ENCODE measurements at places on chromosomes 12 and 14. TPM values are rescaled to one million over a fixed set of nuclear protein-coding genes. Genes with fewer than 3 reads are reported as not detected.

DNA sequence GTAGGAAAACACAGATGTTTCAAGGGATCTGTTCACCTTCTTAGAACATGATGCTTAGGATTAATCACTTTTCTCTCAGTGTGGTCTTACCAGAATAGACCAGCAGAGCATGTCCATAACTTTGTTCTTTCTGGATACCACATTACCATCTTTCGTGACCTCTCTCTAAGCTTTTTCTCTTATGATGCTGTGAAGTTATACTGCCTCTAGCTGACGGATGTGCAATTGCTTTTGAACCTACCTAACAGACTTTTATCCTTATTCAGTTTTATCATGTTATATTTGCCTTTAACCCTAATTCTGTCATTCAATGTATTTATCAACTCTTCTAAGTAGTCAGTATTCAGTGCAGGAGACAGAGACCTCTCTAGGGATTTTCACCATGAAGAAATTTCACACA lies 246.7 kb downstream of the DACT1 start:
- DNase-seq: peak; percentile 8

DNA sequence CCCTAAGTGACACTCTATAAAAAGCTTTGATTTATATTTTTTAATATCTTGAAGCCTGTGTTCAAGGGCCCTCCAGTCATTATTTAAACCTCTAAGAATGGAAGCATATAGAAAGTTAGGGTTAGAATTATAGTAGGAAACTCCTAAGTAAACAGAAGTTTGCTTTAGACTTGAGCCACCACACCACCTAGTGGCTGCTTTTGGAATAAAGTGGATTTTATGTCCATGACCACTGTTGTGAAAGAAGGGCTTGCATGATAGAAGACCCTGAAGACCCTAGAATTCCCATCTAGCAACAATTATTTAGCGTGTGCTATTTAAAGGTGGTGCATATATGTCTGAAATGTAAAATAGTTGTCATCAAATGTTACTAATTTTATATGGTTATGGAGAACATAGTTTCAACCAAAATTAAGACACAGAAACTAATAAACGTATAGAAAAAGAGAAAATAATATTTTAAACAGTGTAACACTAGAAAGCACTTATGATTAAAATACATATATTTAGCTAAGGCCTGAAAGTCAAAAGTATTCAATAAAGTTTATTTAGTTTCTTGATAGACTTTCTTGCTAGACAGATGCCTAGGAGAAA lies 21.3 kb downstream of the LRRIQ1 start:
- DNase-seq: peak; percentile 17

DNA sequence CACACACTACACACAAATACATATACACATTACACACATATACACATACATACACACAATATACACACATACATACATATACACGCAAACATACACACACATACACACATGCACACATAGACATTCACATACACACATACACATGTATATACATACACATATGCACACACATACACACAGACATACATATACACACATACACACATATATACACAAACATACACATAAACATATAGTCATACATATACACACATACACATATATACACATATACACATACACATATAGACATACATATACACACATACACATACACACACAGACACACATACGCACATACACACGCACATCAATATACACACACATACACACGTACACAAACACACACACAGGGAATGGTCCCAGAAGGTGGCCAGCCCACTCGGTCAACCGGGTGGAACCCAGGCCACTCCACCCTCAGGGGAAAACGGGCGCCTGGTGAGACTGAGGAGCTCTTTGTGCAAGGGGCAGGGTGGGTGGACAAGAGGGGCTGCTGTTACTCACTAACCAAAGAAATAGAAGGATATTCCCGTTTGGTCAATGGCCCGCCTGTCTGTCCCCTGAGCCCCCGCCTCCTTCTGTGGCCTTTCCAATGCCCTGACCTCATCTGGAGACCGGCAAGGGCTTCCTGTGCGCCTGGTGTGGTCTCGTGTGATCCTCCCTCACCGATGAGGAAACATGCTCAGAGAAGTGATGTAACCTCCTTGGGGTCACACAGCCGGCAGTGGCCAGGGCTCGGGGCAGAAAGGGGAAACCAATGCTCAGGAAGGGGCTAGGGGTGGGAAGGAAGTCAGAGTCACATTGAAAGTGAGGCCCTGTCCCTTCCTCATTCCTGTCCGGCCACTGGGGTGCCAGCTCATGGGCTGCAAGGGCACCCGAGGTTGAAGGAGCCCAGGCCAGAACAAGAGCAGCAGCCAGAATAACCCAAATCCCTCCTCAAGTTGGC lies 5.3 kb downstream of the TRPV4 start:
- no peak for DNase-seq

- peak; percentile 15 for DNase-seq
Observed at GRCh38 chr12:22287776-22288621, 46.5 kb downstream of the ST8SIA1 start.

GRCh38 chr12:99200711-99201384 lies 446.7 kb upstream of the GARIN6 start:
- no peak for DNase-seq

DNA sequence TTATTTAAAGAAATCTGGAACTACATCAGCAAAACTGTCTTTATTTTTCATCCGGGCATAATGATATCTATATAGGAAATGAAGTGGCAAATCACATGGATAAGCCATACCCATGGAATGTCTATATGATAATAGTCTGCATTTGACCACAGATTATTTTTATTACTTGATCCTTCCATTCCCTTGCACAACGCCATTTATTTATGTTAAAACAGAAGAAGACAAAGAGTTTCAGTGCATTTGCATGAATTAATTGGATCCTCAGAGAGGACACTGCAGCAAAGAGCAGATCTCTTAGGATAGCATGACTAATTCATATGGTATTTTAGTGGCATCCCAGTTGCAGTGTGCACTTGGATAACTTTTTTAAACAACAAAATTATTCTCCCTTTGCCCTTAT lies 345.0 kb downstream of the CCDC91 start:
- DNase-seq: no peak

- DNase-seq: no peak
Observed at GRCh38 chr12:87728931-87729593, 300.1 kb downstream of the C12orf50 start.

GRCh38 chr14:91484186-91484585 lies 25.9 kb downstream of the PPP4R3A start:
- no peak for DNase-seq

DNA sequence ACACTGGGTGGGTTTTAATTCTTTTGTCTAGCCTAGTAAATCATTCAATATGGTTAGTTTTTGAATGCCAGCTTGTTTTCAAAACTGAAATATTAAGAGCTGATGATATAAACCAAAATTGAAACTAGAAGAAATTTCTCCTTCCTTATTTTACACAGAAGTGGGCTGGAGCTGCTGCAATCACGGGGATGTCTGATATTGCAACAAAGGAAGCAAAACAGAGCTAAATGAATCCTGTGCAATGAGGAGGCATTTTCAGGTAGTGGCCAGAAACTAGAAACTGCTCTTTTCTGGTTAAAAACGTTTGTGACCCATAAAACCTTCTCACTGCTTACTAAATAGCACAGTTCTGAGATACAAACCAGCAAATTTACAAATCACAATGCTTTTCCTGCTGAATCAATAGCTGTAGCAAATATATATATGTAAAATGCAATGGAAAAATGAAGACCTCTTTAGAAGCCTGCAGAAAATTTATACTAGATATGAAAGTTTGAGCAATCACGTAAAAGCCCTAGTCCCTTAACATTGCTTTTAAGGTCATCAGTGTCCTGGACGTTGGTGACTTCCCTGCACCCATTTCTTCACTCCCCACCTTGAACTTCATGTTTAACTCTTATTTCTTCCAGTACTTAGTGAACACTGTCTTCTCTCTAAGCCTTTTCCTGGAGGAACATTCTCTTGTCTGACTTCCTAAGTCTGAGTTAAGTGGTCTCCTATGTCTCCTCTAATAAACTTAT lies 15.9 kb upstream of the LRRK2 start:
- DNase-seq: no peak

PAX9 gene
- not detected for total RNA-seq
